ENCODE measurements at places on chromosomes 7 and 10.

DNA sequence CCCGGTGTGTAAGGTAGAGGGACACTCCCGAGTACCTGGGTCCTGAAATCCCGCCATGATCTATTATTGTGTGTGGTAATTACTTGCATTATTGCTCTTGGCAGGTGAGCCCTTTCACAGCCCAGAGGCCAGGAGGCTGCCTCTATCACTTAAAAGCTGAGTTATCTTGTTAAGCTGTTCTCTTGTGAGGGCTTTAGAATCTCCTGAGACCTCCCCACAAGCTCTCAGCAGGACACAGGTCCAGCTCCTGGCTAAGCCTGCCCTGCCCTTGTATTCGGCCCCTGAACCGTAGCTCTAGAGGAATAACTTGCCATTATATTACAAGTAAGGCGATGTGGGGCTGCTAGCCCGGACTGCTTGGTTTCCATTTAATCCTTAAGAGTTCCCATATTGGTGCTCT, 13.9 kb downstream of the SND1 start:
- no peak for DNase-seq

DNA sequence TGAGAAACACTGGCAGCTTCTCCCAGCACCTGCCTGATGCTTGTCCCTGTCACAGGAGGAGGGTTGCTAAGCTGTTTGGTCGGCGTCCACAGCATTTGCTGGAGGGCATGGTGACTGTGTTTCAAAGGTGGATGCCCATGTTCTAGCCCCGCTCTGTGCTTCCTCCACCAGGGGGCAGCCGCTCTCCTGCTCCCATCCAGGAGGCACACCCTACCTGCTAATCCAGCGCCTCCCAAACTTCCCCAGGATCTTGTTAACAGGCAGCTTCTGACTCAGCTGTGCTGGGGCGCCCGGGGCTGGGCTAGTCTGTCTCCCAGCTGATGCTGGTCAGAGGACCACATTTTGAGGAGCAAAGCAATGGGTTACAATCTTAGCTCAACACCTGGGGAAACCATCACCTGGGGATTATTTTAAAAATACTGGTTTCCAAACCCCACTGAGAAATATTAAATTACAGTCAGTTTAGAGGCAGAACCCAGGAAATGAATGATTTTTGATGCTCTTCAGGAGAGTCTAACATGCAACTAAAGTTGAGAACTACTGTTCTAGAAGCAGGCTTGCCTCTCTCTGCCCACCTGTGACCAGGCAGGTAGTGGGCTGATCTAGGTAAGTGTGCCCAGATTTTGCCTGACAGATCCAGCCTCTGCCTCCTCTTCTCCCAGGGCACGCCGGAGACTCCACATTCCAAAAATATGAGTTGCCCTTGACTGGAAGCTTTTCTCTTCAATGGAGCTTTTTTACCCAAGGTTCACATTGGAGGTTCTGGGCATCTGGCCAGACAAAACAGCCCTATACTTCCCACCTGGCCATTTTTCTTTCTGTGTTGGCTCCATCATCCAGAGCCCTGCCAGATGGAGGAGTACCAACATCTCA, 92.7 kb upstream of the GPR26 start:
- DNase-seq = peak; percentile 6

DNA sequence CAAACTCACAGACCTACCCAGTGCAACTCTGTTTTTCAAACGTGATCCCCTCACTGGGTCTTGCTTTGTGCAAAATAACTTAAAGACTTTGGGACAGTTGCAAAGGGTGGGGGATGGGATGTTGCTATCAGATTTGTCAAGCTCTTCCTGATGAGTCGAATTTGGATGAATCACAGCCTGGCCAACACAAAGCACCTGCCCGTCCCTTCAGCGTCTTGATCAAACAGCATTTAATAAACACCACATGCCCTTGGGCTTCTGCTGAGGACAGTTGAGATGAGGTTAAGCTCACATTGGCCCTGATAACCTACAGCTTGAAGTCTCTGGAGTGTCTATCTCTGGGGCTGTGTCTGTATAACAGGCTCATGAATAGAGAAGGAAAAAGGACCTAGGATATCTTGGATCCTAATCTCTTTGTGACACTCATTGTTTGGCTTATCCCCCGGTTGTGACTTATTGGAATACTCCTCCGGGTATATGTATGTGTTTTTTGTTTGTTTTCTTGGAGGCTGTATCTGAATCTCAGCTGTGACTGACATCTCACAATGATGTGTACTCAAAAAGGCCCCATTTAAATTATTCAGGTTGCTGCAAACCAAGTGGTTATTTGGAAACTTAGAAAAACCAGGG, 132.6 kb upstream of the NAMPT start:
- no peak for DNase-seq

GRCh38 chr10:30736685-30737232, 107.2 kb upstream of the LYZL2 start:
- DNase-seq = peak; percentile 100

DNA sequence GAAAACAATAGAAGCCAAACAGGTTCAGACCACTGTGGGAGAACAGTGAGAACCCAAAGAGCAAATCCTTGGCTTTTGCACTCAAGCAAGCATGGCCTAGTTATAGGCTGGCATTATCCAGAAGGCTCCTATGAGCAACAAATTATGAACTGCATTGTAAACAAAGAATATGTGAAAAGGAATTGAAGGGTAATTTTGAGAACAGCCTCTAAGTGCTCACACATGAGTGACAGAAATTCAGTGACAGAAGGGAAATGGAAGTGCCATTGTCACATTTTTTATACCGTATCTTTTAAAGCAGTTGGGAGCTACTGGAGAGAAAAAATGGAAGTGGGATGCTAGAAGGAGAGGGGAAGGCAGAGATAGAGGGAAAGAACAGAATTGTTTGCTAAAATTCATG, 114.2 kb downstream of the MACC1 start:
- DNase-seq = no peak

GRCh38 chr7:26140380-26140779, 11.6 kb upstream of the NFE2L3 start:
- DNase-seq = no peak

DNA sequence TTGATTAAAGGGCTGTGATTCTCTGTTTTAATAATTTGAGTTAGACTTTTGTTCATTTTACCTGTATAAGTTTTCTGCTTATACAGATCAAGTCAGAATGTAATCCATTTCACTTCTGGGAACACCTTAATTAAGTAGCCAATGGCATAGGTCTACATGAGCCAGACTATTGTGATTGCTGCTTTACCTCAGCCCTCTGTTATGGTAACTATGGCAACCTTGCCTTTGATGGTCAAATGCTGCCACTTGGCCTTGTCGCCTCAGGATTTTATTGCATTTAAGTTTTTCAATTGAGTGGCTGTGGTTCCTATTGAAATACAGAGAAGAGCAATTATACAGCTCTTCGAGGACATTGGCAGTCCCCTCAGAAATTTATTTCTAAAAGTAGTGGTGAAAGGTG, 64.3 kb upstream of the TMEM106B start:
- DNase-seq = no peak

- peak; percentile 98 for DNase-seq
Observed at GRCh38 chr10:93482145-93482834, at the start of gene MYOF. Gene MYOF, minus strand, starts transcription at chr10:93482334. Its CDS starts 140 bp downstream, at chr10:93482194.

DNA sequence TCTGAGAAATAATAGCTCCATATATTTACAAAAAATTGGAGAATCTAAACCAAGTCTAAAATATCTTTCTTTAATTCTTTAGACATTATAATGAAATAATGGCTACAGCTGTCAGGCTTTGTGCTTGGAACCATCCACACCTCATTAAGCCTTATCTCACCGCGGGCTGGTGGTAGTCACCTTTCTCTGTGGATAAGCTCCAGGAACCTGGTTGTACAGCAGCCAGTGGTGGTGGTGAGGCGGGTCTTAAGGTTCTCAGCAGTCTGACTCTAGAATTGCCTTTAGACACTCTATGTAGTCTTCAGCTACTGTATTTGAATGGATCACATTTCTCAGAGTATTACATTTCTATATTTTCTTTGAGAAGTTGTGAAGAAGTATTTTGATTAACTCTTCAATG, 34.2 kb downstream of the CUL1 start:
- DNase-seq = no peak

GRCh38 chr7:157386979-157387800, 50.4 kb downstream of the DNAJB6 start:
- DNase-seq = peak; percentile 80

DNA sequence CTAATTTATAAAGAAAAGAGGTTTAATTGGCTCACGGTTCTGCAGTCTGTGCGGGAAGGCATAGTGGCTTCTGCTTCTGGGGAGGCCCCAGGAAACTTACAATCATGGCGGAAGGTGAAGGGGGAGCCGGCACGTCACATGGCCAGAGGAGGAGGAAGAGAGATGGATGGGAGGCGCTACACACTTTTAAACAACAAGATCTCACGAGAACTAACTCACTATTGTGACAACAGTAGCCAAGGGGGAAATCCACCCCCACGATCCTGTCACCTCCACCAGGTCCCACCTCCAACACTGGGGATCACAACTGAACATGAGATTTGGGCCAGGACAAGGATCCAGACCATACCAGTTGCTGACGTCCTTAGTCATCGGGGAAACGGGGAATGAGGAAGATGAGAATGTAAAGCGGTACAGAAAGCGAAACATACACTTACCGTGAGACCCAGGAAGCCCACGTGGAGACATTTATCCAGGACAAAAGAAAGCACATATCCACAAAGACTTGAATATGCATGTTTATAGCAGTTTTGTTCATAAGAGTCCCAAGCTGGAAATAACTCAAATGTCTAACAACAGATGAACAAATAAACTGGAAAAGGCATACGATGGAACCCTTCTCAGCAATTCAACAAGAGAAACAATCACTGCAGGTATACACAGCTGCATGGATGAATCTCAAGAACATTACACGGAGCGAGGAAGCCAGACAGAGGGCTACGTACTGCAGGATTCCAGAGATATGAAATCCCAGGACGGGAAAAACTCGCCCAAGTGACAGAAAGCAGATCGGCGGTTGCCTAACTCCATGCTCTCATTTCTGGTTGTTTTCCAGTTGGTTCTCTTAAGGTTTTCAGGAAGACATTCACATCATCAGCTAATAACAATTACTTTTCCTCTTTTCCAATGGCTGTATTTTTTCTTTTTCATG, 26.2 kb upstream of the INPP5A start:
- no peak for DNase-seq

GRCh38 chr10:91366704-91367103, 43.4 kb upstream of the HECTD2 start:
- no peak for DNase-seq

DNA sequence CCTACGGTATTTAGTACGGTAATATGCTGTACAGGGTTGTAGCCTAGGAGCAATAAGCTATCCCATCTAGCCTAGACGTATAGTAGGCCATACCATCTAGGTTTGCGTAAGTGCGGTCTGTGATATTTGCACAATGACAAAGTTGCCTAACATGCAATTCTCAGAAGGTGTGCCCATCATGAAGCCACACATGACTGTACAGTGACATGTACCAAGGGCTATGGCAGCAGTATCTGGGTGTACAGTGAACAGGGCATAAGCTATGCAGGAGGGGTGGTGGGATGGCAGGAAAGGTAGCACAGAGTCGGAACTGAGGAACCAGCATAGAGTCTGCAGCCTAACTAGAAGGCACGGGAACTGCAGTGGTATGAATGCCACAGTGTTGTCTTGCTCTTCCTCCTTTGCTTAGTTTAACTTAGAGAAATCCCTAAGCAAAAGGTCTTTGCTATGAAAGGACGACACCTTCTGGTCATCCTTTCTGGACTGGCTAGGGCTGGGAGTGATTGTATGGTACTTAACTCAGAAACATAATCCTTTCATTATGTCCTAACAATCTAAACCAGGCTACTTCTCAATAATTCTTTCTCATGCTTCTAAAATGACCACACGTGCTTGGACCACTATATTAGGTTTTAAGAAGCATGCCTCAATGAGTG, 93.5 kb downstream of the DYNC1I1 start:
- DNase-seq = peak; percentile 31

GRCh38 chr10:85212526-85212925, 884.1 kb downstream of the CCSER2 start:
- no peak for DNase-seq

GRCh38 chr10:62264702-62265436, 3.8 kb downstream of the RTKN2 start:
- peak; percentile 86 for DNase-seq

DNA sequence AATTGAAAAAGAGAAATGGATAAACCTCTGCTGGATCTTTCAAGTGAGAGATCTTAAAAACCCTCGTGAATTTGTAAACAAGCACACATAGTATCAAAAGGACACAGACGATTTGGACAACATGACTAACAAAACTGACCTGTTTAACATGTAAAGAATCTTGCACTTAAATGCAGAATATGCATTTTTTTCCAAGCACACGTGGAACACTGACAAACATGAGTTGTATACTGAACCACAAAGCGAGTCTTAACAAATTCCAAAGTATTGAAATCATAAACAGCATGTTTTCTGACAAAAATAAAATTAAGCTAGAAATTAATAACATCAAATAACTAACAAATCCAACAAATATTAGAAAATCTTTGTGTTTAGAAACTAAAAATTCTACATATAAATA, 65.0 kb upstream of the ZNF746 start:
- DNase-seq = peak; percentile 51

GRCh38 chr10:93589648-93590562, 11.1 kb downstream of the RBP4 start:
- DNase-seq = no peak

DNA sequence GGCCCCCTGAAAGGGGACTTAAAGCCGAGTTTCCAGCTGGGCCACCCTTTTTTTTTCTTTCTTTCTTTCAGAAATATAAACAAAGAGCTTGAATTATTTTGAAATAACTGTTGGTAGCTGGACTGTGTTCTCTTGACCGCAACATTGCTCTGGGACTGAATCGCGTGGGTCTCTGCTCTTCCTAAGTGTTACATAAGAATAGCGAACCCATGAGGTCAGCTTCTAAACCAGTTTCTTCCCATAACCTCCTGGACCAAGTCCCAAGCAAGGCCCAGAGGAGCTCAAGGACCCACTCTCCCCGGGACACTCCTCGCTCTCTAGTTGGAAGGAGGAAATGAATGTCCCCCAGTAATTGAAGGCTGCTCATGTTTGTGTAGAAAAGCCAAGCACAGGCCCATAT, 91.1 kb downstream of the CXCL12 start:
- peak; percentile 31 for DNase-seq

DNA sequence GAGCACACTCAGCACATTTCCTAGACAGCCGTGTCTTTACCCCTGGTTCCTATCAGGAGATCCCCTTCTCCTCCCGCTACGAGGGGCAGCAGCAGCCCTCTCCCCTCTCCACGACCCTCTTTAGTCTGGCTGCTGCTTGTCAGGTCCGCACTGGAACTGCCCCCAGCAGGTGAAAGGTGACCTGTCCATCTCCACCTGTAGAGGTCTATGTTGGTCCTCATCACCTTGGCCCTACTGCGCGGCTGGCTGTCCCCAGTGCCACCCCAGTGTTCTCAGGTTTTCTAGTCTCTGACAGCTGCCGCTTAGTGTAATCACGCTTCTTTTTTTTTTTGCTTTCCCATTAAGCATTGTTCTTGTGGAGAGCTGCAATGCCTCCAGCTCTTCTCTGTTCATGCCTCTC, 545.7 kb downstream of the SDK1 start:
- DNase-seq = no peak
